Lung microvascular endothelial cell (primary cell): ENCODE measurements at places on chromosomes 7 and 10. TPM values are rescaled to one million over a fixed set of nuclear protein-coding genes. Genes with fewer than 3 reads are reported as not detected.

Gene ZNF800
- 5.4 and 9.9 TPM in 2 replicates for total RNA-seq

Gene NOD1
- total RNA-seq = 17.9 and 22.8 TPM in 2 replicates

Gene BICC1
- total RNA-seq = under 0.01 and 0.20 TPM in 2 replicates

DNA sequence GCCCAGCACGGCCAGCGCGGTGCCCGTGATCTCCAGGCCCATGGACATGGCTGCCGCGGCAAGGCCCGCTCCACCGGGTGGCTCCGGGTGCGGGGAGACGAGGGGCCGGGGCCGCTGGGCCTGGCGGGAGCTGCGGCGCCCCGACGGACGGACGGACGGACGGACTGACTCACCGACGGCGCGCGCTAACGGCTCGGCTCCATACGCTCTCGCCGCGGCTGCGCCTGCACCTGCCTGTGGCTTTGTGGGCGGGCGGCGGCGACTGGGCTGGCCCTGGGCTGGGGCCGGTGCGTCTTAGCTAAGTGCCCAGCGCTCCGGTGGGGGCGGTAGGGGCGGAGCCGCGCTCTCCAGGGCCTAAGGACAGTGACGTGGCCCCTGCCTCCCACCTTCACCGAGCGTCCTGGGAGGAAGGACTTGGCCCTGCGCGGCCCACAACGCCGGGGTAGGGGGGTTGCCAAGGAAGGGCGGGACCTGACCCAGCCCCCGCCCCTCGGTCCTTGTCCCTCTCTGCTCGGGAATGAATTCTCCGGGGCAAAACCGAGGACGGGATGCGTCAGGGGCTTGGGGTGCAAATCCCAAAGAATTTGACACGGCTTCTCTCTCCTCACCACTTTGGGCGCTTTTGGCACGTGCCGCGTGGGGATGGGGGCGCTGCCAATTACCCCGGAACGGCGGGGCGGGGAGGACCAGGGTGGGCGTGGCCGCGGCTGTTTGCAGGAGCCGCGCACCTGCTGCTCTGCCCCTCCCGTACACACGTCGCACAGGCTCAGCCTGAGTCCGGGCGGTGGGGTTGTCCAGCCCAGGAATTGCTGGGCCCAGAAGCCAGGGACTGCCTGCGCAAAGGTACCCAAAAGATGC lies at the start of gene CLDN3:
CLDN3 (minus strand) TSS at position 269 of the 858 bp plus-strand sequence; CDS start at position 48, 221 bp downstream.
- DNase-seq = peak; percentile 39

DNA sequence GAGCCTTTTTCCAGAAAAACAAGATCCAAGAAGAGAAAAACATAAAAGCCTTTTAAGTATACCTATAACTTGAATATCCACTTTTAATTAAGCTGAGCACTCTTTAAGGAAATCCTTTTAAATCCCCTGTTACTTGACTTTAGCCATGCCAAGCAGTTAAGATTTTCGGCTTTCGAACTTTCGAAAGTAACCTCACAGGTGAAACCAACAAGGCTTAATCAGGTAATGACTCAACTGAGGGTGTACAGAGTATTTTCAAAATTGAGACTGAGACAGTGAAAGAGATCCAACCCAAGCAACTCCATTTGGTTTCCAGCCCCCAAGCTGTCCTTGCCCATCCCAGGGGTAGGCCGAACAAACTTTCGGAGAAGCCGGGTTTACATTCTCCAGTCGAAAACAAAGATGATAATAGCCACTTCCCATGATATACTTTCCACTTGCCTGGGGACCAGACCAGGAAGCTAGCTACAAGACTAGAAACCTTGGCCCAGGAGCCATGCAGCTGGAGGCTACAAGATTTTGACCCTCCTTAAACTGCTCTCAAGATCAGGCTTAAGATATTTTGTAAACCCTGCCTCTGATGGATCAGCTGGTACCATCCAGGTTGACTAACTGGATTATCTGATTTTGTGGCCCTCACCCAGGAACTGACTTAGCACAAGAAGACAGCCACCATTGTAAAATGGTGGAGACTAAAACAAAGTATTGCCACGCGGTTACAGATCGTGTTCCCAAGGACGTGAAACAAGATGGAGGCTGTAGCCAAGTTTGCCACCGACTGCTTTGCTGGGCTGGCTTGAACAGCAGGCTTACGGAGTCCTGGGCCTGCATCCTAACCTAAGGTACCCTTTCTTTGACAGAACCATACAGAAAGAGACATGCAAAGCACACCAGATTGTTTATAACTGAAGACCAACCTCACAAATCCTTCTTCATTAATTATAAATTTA lies 32.3 kb downstream of the C1GALT1 start:
- no peak for DNase-seq

GRCh38 chr10:1966712-1967376 lies 229.5 kb upstream of the ADARB2 start:
- DNase-seq = no peak

- no peak for DNase-seq
Measured at GRCh38 chr7:22945584-22945983, 68.3 kb downstream of the HYCC1 start.
